ENCODE measurements at places on chromosomes 5 and 9. TPM values are rescaled to one million over a fixed set of nuclear protein-coding genes. Genes with fewer than 3 reads are reported as not detected.

The ARSI gene
- 0.58 TPM for total RNA-seq

The SPATA31C1 gene
- total RNA-seq: not detected

The F12 gene
- not detected for total RNA-seq

GRCh38 chr5:120538149-120538548, 74.0 kb downstream of the PRR16 start:
- DNase-seq: no peak

- peak; percentile 35 for DNase-seq
Observed at GRCh38 chr9:132381966-132382541, 24.6 kb downstream of the TTF1 start.

DNA sequence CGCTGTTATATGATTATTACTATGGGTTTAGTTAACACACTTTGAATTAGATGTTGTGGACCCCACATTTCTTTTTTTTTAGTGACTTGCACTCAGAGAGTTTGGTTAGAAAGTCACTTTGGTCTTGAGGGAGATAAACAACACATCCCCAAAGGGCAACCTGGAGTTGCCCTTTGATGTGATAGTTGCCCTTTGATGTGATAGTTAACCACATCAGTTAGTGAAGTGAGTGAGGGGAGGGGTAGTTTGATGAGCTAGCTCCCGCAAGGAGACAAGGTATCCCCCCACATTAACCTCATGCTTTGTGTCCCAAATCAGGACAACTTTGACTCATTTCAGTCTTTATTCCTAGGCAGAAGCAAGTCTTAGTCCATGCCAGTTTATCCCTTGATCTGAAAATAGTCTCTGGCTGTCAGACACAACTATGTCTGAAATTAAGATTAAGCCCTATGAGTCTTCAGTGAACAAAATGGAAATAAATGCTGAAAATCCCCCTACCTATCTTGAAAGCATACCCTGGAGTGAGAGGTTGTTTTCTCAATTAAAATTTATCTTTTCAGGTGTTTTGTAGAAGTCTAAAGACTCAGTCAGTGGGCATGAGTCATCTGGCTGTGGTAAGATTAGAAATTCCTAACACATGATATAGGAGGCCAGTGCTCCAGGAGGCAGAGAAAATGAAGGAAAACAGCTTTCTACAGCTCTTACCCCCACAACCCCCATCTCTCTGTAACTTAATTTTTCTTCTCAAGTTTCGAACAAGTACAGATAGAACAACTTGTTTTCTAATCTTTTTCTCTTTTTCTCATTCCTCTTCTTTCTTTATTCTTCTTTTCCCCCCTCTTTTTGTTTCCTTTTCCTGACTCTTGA, 208.9 kb upstream of the DMRTA1 start:
- DNase-seq: no peak

DNA sequence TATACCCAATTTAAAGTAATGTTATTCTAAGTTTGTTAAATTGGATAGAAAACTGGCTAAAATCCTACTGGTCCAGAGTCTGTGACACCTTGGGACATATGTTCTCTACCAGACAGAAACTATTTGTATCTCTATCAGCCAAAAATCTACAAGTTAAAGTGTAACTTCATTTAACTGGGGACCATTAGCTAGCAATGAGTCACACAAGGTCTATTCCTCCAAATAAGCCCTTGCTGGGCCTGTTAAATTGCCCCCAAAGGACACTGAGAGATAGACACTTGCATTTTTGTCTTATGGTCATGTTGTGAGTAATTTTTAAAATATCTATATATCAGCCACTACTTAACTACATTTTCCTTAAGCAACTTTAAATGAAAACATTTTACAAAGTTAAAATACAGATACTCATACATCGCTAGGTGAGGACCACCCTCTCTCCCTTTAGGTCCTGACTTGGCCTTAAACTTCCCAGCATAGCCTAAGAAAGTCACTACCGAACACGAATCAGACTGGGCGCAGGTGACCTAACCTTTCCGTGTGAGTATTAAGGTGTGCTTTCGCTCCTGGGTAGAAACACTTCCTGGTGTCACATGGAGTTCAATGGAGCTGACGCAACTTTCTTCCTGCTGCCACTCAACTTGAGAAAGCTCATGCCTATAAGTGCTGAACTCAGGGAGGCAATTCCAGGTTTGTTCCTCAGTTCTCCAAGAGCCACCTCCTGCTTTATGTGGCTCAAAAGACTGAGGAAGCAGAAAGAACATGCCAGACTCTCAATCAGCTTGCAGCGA, 249.1 kb downstream of the DIRAS2 start:
- DNase-seq: no peak

- no peak for DNase-seq
Observed at GRCh38 chr9:30932226-30932625, 1452.2 kb upstream of the ACO1 start.

- no peak for DNase-seq
Observed at GRCh38 chr5:133457439-133458355, 154.6 kb downstream of the FSTL4 start.

- no peak for DNase-seq
Observed at GRCh38 chr9:88056876-88057275, 81.4 kb downstream of the SPATA31C2 start.
